Caco-2 (cell line): ENCODE measurements at places on chromosomes 1 and 21. TPM values are rescaled to one million over a fixed set of nuclear protein-coding genes. Genes with fewer than 3 reads are reported as not detected.

- peak; percentile 46 for DNase-seq
Measured at GRCh38 chr1:171251042-171251951, 3.0 kb downstream of the FMO1 start.

Gene FCRL2
- not detected in 2 replicates for total RNA-seq

DNA sequence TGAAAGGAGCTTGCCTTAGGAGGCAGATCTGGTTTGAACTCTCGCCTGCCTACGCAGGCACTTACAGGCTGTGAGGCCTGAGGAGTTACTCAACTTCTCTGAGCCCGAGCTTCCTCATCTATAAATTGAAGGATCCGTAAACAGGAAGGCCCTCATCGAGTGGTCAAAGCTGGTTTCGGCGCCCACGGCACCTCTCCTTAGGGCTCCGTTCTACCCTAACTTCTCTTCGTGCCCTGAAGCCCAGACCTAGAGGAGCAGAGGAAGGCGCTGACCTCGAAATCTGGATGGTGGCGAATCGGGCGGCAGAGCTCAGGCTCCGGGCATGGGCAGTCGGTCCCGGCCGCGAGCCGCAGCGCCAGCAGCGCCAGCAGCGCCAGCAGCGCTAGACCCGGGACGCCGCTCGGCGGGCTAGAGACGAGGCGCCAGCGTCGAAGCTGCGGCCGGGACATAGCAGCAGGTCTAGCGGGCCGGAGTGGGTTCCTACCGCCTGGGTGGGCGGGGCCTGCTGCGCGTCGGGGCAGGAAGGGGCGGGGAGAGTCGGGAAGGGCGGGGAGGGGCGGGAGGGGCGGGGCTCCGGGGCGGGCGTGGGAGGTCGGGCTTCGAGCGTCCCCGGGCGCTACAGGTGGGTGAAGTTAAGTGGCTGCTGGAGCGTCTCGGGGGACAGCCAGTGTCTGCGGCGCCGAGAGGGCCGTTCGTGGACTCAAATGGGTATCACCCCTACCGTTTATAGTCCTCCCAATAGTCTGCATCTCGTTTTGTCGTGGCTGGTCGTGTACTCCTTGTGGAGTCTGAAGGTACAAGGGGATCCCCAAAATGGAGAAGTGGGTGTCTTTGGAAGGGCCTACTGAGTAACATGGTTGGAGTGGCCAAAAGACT, at the start of gene CTBS:
CTBS (minus strand) TSS at position 474 of the 876 bp plus-strand sequence; CDS start at position 449, 25 bp downstream.
- peak; percentile 82 for DNase-seq

Gene FAM110D
- 0.12 and 0.16 TPM in 2 replicates for total RNA-seq

DNA sequence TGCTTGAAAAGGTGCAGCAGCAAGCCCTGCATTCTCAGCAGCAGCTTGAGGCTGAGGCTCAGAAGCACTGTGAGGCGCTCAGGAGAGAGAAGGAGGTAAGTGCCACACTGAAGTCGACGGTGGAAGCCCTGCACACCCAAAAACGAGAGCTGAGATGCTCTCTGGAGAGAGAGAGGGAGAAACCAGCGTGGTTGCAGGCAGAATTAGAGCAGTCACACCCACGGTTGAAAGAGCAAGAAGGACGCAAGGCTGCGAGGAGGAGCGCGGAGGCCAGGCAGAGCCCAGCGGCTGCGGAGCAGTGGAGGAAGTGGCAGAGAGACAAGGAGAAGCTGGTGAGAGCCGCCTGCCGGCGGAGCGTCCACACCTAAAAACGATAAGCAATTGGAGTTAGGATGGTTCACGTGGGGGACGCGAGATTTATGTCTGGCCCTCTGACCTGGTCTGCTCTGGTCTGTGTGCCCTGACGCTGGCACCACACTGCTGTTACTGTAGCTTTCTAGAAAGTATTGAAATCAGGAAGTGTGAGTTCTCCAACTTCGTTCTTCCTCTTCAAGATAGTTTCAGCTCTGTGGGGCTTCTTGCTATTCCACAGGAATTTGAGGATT, 26.7 kb upstream of the DIP2A start:
- no peak for DNase-seq

Gene CASQ2
- total RNA-seq: 0.18 TPM in 1 of 2 replicates, not detected in the other

DNA sequence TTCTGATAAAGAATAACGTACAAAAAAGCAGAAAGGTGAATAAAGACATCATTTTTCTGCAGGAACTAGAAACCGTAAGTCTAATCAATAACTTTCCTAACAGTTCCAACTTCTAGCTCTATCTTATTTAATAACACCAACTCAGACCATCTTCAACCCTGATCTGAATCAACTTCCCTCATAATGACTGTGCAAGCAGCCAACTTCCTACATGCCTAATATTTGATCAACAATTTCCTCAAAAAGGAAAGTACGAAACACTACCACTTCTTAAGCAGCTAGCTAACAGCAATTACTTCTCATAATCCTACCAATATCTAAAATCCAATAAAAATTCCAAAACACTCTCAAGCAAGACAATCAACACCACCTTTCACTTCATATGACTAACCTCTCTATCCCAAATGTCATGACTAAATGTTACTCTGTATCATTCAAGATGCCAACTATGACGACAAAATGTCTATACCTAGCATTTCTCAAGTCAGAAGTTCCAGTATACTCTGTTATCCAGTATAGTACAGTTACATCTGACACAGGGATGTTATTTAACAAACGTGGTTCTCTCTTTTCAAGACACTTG, 1.7 kb downstream of the COP1 start:
- no peak for DNase-seq

Gene GJA5
- total RNA-seq: 0.51 and 0.75 TPM in 2 replicates

- DNase-seq: no peak
Measured at GRCh38 chr21:41258617-41259016, 58.0 kb upstream of the FAM3B start.

Gene KCNT2
- total RNA-seq: not detected in 2 replicates

GRCh38 chr1:42214447-42214871, 49.9 kb upstream of the GUCA2A start:
- DNase-seq: no peak

DNA sequence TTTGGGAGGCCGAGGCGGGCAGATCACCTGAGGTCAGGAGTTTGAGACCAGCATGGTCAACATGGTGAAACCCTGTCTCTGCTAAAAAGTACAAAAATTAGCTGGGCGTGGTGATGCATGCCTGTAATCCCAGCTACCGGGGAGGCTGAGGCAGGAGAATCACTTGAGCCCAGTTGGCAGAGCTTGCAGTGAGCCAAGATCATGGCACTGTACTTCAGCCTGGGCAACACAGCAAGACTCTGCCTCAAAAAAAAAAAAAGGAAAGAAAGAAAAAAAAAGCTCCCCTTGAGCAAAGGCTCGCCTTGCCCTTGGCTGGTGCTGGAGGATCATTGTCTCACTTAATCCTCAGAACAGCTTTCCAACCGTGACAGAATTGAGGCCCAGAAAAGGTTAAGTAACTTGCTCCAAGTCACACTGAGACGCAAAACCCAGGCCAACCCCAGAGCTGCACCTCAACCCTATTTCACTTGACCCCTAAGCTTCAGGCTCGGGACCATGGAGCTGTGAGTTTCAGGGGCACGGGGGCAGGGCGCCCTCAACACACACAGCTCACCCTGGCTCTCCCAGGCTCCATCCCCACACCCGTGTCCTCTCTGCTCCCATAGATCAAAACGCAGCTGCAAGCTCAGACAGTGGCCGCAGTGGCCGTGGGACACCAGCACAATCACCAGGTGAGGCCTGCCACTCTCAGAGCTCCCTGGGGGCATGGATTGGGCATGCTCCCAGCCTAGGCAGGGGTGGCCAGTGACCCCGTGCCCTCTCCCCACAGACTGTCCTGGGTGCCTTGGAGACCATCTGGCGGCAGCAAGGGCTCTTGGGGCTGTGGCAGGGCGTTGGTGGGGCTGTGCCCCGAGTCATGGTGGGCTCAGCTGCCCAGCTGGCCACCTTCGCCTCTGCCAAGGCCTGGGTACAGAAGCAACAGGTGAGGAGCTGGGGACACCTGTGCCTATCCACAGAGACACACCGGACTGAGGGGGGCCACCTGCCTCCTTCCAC, 1.6 kb downstream of the SLC25A34 start:
- DNase-seq: no peak

- DNase-seq: no peak
Measured at GRCh38 chr1:37954316-37954971, 7.6 kb upstream of the INPP5B start.

DNA sequence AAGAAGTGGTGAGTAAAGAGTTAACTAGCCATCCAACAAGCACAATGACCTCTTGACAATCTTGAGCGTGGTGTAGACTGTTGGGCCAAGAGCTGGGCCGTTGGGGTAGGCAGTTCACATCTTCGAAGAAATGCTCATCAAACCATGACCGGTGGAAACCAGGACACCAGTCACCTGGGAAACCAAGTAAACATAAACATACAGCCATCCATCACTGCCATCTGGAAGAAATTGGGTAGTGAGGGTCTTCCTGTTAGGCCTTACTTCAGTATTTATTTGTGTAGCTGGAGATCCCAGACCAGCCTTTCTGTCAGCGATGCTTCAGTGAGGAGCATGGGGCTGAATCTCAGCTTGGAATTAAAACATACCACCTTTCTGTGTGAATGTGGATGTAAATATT, 108.1 kb upstream of the HAO2 start:
- no peak for DNase-seq

GRCh38 chr1:207839083-207839413, 71.9 kb downstream of the CD34 start:
- no peak for DNase-seq

DNA sequence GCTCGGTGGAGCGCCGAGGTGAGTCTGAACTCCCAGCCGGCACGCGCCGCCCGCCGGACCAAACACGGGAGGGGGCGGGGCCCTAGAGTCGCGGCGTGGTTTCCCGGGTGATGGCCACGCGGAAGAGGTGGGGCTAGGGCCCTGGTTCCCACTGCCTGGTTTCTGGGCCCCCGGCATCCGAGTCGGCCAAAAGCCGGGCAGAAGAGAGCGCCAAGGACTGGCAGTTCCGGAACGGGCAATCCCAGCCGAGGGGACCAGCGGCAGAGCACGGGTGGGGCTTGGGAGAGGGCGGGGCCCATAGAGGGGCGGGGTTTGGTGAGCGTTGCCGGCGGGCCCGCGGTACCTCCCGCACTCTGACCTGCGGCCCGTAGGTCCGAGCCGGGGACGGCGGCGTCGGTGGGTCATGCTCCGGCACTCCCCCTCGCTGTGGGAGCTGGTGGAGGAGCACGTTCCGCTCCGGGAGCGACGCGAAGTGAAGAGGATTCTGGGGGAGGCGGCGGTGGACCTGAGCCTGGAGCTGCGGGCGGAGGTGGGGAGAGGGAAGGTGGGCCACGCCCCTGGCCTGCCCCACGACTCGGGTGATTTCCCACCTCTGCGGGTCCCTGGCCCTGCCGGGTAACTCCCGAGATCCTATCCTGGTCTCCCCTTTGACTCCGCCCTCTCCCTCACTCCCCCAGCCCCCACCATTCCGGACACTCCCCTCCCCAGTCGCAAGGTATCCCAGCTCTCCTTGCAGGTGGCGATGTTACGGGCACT, at the start of gene CCDC24:
CCDC24 (plus strand) TSS at position 124 of the 756 bp plus-strand sequence; CDS start at position 404, 280 bp downstream.
- peak; percentile 84 for DNase-seq

- no peak for DNase-seq
Measured at GRCh38 chr1:183554577-183554976, 35.7 kb downstream of the NCF2 start.

Gene CD5L
- total RNA-seq: not detected in 2 replicates

GRCh38 chr1:171487038-171487437, 1.7 kb downstream of the PRRC2C start:
- DNase-seq: no peak

GRCh38 chr1:983798-984475, 2.0 kb upstream of the PERM1 start:
- no peak for DNase-seq

GRCh38 chr1:198186916-198187580, 30.2 kb downstream of the NEK7 start:
- DNase-seq: no peak

Gene VAMP3
- total RNA-seq: 71.8 and 77.8 TPM in 2 replicates

Gene SPAG17
- total RNA-seq: not detected in 2 replicates

Gene AGBL4
- total RNA-seq: not detected in 2 replicates

Gene TRIM63
- total RNA-seq: not detected in 2 replicates

GRCh38 chr21:40547906-40548513, 298.9 kb downstream of the DSCAM start:
- DNase-seq: no peak

Gene TXNIP
- 27.5 and 38.6 TPM in 2 replicates for total RNA-seq

DNA sequence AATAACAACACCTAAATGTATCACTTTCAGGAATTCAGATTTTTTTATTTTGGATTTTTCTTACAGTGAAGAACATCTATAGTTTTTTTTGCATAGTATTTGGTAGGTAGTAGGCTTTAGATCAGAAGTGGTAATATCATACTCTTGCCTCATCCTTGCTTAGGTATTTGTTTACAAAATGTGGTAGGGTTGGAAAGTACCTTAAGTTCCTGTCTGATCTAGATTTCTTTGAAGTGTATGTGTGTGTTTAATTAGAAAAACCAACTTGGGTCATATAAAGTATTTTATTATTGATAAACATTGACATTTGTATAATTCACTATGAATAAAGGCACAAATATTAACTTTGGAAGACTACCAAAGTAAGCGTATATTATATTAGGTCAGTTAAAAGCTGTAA, 85.3 kb upstream of the GPR88 start:
- DNase-seq: no peak

DNA sequence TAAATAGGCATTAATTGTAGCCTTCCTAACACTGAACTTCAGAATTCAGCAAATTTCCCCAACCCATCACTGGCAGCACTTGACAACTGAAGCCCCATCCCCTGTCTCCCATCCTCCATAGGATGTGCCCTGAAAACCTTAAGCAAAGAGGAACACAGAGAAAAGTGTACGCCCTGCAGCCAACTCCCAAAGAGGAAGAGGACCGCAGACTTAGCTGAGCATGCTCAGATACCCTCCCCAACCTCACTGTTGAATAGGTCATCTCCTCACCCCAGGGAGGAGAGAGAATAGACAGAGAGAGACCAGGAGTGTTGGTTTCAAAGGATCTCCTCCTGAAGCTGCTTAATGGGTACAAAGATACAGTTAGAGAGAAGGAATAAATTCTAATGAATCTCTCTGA, 50.5 kb downstream of the CD2 start:
- DNase-seq: no peak

- no peak for DNase-seq
Measured at GRCh38 chr1:166915941-166916340, 39.9 kb upstream of the TADA1 start.

DNA sequence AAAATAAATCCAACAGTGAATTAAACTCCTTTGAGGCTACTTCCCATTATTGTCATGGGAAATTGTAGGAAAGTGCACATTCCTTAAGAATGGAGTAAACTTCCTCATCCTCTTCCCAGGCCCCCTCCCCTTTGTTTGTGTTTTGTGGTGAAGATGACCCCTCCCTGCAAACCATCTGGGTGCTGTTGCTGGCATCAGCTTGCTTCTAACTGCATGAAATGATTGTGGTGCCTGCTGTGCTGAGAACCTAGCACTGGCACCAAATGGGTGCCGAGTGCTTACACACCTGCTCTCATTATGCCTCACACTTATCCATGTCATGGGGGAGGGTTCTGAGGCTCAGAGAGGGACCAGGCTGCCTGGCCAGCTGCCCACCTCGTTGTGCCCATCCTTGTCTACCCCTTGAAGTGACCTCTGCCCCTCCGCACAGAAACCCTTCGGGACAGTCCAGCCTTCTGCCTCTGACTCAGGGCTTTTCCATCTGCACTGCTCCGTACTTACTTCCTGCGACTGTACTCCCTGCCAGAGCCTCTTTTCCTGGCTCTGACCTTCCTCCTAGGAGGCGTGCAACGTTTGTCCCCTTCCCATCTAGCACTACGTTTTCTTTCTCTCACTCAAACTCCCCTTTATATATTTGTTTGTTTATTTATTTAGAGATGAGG, 30.6 kb downstream of the CAPN2 start:
- no peak for DNase-seq
